ENCODE measurements at places on chromosomes 2 and 18.
A peak's percentile ranks its signal among the peaks of the same experiment; 100 is the strongest.

DNA sequence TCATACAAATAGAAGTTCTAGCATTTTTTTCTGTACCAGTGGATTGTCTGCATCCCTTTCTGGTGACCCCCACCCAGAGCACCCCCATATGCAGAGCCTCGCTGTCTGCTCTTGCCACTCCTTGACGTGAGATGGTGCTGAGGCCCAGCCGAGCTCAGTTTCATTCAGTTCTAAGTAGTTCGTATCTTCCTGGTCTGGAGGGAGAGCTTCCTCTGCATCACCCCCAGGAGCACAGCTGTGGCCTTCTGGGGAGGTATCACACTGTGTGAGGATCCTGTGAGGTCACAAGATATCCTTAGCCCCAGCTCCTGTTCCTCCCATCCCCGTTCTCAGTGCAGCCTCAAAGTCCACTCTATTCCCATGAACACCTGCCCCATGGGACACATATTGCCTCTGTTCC, 132.7 kb downstream of the PTGR3 start:
- no peak for DNase-seq

GRCh38 chr2:134773759-134774742, 55.3 kb upstream of the TMEM163 start:
- DNase-seq, result no peak

DNA sequence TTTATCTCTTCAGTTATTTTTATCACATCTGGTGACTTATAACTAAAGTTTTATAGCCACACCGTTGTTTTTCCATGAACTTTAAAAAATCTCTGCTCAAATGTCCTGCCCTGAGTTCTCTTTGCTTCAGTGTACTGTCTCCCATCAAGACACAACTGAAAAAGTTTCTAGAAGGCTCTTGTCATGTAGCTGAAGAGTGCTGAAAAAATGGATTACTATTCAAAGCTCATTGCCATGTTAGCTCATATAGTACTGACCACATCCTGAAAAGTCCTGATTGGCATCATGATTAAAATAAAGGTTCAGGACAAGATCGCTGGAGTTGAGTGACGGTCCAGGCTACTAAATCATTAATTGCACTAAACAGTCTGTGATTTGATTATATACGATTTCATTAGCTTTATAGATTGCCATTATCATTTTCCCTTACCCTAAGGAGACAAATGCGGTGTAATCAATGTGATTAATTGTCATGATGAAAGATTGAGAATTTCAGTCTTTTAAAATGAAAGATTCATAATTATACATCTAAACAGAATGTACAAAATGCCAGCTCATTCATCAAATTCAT, 62.2 kb downstream of the MFSD6 start:
- DNase-seq, result no peak

GRCh38 chr2:233413559-233414272, 59.4 kb downstream of the DGKD start:
- peak; percentile 65 for DNase-seq

DNA sequence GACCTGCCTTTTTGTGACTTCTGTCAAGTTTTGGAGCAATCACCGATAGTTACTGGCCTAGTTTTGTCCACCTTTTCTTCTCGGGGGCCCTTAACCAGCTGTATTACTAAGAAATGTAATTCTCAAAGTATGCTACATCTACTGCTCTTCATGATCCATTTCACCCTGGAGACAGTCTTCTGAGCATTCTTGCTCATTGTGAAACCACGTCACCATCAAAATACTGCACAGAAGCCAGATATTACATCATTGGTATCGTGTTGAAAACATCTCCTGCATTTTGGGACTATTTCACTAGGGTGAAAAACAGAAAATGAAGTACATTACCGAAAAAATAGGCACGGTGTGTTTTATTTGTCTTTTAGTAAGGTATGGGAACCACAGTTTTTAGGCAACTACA, 11.7 kb downstream of the LYPD6B start:
- DNase-seq, result no peak

GRCh38 chr18:37107748-37108522, 279.0 kb downstream of the KIAA1328 start:
- DNase-seq, result no peak

DNA sequence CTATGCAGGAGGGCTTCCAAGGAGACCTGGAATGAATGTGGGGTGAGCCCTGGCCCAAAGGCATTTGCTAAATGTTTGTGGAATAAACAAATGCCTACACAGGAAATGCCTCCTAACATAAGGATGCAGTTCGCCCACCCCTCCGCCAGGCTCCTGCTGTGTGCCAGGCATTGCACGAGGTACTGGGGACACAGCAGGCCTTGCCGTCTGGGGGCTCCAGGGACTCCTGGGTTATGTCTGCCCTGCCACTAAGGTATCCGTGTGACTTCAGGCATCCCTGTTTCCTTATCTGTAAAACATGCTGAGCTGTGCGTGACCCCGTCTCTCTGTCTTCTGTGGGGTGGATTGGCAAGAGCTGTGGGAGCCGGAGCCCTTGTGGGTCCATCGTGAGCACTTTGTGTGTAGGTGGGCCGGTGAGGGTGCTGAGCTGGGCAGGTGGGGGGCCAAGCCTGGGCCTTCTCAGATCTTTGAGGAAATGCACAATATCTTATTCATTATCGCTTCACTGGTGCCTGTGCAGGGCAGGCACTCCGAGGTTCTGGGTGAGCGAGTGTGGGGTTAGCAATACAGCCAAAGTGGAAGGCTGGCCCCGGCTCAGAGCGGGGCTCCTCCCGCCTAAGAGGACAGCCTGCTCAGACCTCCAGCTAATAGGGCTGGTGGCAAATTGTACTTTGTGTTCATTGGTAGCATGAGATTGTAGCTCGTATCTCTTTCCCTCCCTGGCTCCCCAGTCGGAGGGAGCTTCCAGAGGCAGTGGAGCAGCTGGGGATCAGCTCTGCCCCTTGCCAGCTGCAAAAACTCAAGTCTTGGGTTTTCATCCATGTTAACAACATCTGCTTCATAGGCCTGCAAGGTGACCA, 126.8 kb downstream of the GLI2 start:
- DNase-seq, result no peak

- no peak for DNase-seq
These were observed 305.3 kb downstream of the PARD3B start for GRCh38 chr2:204850581-204850980.

DNA sequence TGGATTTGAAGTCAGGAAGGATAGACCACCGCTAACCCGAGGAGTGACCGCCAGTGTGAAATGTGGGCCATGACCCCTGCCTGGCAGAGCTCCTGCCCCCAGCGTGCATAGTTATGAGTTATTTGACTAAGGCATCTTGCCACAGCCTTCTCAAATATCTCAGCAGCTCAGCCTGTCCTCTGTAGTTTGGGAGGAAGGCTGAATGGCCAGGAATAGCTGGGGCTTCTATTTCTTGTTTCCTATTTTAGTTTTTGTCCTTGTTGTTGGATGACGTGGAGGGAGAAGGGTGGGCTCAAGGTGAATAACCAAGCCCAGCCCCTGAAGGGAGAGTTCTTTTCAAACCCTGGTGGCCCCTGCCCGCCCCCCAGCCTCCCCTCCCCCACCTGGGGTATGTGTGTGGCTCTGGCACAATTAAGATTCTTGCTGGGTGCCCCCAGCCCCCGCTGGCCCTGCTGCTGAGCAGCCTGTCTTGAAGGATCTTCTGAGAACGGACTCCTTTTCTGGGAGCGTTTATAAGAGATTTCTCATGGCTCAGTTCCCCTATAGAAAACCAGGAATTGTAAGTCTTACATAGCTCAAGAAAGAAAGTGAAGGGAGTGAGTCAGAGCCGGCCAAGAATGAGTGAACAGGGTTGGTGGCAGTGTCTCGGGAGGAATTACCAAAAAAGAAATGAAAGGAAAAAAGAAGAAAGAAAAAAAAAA, 157.4 kb downstream of the GLI2 start:
- DNase-seq, result no peak

- no peak for DNase-seq
These were observed 33.4 kb downstream of the OSBPL1A start for GRCh38 chr18:24364177-24364576.
